ENCODE measurements at places on chromosomes 16 and 17.
A peak's percentile ranks its signal among the peaks of the same experiment; 100 is the strongest.

DNA sequence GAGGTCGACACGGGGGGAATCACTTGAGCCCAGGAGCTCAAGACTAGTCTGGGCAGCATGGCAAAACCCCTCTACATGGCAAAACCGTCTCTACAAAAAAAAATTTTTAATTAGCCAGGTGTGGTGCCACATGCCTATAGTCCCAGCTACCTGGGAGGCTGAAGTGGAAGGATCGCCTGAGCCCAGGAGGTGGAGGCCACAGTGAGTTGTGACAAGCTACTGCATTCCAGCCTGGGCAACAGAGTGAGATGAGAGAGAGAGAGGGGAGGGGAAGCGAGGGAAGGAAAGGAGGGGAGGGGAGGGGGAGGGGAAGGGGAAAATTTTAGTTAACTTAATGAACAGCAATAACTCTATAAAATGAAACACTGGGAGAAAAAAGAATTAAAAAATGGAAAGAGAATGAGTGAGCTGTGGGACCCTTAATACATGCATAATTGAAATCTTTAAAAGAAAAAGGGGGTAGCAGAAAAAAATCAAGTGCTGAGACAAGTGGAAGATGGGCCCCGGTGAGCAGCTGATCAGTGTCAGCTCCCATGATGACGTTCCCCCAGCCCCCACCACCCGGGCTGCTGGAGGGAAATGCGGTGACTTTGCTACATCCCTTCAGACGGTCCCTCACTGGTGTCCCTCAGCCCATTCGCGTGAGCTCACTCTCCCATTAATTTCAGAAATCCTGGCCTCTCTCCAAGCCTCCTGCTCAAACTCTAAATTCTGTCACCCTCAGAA, 2.7 kb downstream of the ASGR2 start:
- no peak for DNase-seq

DNA sequence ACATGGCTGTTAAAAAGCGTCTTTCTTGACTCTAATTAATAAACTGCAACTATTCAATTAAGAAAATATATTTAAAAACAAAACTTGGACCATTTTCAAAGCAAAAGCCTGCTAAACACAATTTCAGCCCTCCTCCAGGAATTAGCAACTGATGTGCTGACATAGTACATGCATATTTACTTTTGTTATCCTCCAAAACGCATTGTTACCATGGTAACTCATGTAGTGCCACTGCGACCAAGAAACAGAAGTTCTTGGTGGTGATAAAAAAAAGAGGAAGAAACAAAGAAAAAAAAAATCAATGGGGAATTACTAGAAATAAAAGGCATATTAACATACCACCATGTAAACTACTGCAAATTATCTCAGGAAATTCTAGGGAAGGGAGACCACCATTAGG, 793.4 kb upstream of the CDH8 start:
- DNase-seq: no peak

GRCh38 chr16:79673635-79674034, 73.1 kb upstream of the MAF start:
- no peak for DNase-seq

- peak; percentile 82 for DNase-seq
Measured at GRCh38 chr16:19717741-19718623, at the start of the genes IQCK and KNOP1. IQCK (plus strand) TSS chr16:19718271; CDS start chr16:19718307, 36 bp downstream. KNOP1 (minus strand) TSS chr16:19718227; CDS start chr16:19715035, 3,192 bp downstream.

GRCh38 chr17:53696286-53696685, 126.4 kb upstream of the KIF2B start:
- no peak for DNase-seq

- DNase-seq: peak; percentile 77
Measured at GRCh38 chr17:1460233-1460632, 4.2 kb upstream of the CRK start.

GRCh38 chr17:68646626-68647526, 45.7 kb upstream of the FAM20A start:
- peak; percentile 8 for DNase-seq

DNA sequence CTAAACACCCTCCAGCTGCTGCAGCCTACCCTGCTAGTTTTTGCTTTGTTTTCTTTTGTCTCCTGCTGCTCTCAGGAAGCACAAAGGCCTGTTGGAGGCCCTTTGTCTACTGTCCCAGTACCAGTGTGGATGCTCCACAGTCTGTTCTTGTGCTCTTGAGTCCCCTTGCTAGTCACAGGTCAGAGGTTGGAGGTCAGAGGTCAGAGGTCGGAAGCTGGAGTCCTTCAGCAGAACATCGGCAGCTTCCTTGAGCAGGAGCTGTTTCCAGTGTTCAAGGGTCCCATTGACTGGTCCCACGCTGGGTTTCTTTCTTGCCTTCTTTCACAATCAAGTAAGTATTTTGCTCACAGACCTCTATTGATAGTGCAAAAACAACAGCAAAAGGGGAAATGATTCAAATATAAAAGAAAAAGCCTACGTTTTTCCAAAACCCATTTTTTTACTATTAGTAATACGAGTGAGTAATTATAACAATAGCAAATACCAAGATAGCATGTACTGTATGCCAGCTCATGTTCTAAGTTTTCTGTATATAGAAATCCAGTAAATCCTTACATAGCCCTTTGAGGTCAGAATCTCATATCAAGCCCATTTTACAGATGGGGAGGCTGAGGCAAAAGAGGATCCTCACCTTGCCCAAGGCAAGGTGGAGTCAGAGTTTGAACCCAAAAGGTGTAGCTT, 10.9 kb upstream of the IL34 start:
- peak; percentile 39 for DNase-seq

- DNase-seq: no peak
Measured at GRCh38 chr16:67766291-67766690, 40.1 kb downstream of the RANBP10 start.

GRCh38 chr16:22926105-22926751, 112.3 kb downstream of the HS3ST2 start:
- no peak for DNase-seq

DNA sequence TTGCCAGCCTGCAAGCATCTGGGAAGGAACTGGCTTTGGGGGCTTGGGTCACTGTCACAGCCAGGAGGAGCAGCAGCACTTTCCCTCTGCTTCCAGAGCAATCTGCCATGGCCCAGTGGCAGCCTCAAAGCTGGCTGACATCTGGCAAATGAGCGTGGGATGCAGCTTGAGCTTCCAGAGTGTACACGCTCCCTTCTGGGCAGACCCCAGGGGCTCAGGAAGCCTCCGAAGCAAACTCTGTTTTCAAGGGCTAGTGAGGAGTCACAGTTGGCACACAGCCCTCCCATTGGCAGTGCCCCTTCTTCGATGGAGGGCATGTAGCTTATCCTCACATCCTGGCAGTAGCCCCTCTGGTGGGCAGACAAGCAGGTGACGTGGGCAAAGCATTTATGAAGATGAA, 249.6 kb downstream of the ENGASE start:
- no peak for DNase-seq
